ENCODE measurements at places on chromosomes 13 and 19.

GRCh38 chr13:112141643-112142400 lies 74.9 kb downstream of the SOX1 start:
- no peak for DNase-seq

DNA sequence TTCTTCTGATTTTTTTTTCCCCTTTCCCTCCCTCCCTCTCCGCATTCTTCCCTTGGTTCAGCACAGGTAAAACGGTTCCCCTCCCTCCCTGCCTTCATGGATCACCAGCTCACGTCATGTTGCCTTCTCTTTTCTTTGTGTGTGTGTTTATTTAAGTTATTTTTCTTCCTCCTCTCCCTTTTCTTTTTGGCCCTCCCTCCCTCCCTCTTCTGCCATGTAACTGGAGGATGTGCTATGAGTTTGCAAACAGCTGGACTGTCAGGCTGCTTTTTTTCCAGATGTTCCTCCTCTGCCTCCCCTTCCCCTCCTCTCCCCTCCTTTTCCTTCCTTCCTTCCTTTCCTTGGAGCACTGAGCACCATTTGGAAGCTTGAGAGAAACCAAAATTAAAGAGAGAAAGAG lies 2.0 kb downstream of the LENG9 start:
- peak; percentile 15 for DNase-seq

- no peak for DNase-seq
Measured at GRCh38 chr19:51119611-51120010, 5.1 kb upstream of the SIGLEC9 start.

DNA sequence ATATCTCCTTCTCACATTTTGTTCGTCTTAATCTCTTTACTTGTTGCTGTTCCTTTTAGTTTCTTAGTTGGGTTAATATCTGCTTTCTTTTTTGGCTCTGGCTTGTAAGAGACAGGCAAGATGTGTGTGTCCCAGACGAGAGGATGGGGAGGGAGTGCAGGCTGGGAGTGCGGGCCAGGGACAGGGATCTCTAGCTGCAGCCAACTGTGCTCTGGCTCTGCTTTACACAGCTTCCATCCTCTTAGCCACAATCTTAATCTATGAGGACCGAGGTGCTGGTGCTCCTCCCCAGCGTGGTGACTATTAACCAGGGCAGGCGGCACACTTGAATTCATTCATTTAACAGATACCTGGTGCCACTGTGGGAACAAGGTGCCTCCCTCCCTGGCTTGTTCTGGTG lies 70.9 kb upstream of the WASF3 start:
- no peak for DNase-seq

DNA sequence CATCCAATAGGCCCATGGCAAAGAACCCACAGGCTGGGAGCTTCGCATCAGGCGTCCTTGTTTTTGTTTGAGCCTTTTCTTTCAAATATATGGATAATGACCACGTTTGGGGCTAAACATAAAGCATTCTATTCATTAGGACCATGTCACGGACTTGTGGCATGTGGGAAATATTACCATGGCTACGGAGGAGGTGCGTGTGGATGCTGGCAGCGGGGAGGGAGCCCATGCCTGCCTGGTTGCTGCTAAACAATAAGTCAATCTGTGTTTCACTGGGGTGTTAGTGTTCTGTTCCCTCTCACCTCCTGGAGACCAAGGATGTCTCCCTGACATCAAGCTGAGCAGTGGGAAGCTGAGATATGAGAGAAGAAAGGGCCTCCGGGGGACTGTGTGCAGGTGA lies 121.1 kb downstream of the IRS2 start:
- DNase-seq: no peak

GRCh38 chr13:106533101-106533942 lies 2.1 kb downstream of the EFNB2 start:
- peak; percentile 90 for DNase-seq

- DNase-seq: no peak
Measured at GRCh38 chr19:50252111-50252886, 48.9 kb downstream of the MYH14 start.

DNA sequence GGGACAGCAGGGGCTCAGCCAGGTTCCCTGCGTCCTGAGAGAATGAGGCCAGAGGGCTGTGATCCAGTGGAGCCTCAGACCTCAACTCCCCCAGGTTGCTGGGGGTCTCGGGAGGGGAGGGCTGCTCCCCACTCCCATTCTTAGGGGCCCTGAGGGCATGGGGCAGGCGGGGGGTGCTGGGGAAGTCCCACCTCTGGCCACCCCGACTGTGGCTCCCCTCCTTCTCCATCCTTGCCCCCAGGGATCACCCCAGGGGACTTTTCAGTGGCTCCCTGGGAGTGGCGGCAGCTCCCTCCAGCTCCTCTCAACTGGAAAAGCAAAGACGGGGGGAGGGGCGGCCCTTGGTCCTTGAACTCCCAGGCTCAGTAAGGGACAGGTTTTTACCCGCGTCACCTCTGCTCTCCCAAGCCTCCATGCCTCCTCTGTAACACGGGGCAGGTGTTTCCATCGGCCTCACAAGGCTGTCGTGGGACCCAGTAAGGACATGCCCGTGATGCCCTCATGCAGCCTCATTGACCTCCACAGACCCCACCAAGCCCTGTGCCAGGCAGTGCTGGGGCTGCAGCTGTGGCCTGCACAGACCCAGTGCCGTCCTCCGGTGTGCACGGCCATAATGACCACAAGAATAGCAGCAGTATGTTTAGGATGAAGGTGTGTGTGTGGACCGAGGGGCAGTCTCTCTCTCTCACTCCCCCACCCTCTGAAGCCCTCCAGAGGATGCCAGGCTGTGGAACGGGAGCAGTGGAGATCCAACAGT lies 11.6 kb upstream of the TOMM40 start:
- DNase-seq: no peak
